Activated T-helper 9 cell treated with anti-CD3 and anti-CD28 coated beads, Interleukin-2, amount 50 U/mL, for 16 hours (primary cell): ENCODE measurements at places on chromosomes 2 and 18.

DNA sequence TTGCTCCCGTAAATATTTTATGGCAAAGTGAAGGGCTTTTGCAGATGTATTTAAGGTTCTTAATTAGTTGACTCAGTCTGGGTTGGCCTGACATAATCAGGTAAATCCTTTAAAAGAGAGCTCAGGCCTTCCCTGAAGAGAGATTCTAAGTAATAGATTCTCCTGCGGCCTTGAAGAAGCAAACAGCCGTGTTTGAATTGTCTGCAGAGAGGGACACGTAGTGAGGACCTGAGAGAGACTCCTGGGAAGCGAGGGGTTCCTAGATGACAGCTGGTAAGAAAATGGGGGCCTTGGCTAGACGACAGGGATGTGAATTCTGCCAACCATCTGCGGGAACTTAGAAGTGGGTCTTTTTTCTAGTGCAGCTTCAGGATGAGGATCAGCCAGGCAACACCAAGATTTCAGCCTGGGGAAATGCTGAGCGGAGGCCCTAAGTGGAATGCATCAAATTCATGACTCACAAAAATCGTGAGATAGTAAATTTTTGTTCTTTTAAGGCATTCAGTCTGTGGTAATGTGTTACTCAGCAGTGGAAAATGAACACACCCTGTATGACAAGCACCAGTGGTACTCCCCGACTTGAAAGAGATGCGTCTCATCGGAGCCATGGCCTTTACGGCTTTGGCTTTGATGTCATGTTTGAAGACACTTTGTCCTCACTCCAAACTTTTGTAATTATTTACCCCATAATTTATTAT is 62.1 kb upstream of the SMIM21 start:
- DNase-seq, result no peak

GRCh38 chr2:106139238-106139935 is 54.7 kb downstream of the UXS1 start:
- no peak for DNase-seq

DNA sequence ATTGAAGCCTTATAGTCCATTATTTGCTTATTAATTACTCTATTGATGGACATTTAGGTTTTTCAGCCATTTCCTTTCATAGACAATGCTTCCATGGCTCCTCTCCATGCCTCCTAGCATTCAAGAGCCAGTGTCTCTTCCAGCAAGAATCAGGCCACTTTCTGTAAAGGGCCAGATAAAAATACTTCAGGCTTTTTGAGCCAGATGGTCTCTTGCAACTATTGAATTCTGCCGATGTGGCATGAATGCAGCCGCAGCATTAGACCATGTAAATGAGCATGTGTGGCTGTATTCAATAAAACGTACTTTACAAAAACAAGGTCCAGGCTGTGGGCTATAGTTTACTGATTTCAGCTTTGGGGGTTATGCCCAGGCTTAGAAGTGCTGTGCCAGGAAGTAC is 38.5 kb downstream of the TRAF3IP1 start:
- DNase-seq, result no peak

GRCh38 chr18:37335409-37335736 is 230.2 kb downstream of the CELF4 start:
- DNase-seq, result no peak

DNA sequence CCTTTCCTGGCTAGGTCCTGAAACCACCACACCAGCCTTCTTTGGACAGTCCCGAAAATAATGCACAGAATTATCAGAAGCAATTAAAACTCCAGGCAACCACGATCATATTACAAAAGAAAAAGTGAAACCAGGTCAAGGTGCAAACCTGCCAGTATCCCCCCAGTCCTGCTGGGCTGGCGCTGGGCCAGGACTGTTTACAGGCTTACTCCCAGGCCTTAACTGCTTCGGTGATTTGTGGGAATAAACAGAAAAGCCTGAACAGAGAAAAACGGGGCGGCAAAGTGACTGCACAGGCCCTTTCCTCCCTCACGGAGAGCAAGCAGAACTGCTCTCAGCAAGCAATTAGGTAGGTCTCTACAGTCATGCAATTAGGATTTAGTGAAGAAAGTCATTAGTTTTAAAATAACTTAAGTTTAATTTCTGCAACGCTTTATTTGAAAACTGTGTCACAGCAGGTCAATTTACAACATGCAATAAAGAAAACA is 1.3 kb downstream of the HDAC4 start:
- DNase-seq, result peak; percentile 20

DNA sequence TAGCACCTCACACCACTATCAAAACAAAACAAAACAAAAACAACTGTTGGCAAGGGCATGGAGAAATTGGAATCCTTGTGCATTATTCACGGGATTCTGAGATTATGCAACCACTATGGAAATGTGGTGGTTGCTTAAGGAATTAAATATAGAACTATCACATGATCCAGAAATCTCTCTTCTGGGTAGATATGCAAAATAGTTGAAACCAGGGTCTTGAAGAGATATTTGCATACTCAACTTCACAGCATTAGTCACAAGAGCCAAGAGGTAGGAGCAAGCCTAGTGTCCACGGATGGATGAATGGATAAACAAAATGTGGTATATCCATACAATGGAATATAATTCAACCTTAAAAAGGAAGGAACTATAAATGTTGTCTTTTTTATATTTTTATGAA is 7.0 kb downstream of the TMEM131 start:
- no peak for DNase-seq

- DNase-seq, result no peak
Observed at GRCh38 chr2:47253447-47253846, 98.3 kb upstream of the STPG4 start.

DNA sequence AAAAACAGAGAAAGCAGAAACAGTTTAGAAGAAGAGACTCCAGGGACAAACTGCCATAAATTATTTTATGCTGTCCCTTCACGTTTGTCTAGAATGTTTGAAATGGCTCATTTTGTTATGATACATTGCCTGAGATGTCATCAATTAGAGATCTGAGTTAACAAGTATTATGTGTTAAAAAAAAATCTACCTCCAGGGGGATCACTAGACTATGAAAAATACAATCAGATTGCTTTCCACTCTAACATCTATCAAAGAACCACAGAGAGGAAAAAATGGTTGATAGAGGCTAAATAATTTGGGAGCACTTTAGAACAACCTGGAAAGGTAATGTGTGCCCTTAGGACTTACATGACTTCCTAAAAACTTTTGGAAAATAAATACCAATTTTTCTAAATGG is 103.8 kb upstream of the CCDC150 start:
- DNase-seq, result no peak
